ENCODE measurements at places on chromosomes 16 and 17.

GRCh38 chr17:75036643-75037268 lies 10.0 kb downstream of the ATP5PD start:
- DNase-seq: peak; percentile 82

DNA sequence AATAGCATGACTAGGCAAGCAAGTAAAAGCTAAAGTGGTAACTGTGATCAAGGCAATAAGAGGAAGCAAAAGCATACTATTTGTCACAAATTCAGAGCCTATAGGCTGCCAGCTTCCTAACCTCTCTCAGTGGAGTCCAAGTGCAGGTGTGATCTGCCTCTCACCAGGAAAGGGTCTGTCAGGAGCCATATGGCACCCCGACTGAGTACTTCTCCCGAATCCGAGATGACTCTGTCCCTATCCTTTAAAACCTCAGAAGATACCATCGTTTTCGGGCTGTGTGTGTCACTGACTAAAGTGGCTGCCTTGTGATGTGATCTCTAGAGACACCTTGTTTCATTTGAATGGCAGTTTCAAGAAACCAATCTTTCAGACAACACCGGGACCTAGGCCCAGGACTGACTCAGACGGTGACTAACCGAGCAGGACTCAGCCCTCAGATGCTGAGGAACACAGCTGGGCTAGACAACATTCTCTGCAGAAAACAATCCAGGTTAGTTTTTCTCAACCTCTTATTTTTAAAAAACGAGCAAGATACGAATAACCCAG lies 63.6 kb downstream of the SMG6 start:
- DNase-seq: no peak

DNA sequence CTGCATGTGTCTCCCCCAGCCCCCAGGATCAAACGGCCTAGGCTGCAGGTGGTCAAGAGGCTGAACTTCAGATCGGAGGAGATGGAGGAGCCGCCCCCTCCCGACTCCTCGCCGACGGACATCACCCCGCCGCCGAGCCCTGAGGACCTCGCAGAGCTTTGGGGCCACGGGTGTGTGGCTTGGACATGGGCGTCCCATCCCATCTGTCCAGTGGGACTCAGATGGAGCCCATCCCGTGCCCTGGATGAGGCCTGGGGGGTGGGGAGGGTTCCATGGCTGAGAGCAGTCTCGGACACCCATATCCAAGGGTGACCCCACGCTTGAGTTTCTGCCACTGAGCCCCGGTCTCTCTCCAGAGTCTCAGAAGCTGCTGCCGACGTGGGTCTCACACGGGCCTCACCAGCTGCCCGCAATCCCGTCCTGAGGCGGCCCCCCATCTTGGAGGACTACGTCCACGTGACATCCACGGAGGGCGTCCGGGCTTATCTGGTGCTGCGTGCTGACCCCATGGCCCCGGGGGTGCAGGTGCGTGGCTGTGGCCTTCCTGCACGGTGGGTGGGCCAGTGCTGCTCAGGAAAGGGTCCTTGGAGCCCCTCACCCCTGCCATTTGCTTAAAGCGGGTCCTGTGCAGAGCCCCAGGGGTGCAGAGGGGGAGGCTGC lies 901 bp downstream of the CHTF18 start:
- no peak for DNase-seq

DNA sequence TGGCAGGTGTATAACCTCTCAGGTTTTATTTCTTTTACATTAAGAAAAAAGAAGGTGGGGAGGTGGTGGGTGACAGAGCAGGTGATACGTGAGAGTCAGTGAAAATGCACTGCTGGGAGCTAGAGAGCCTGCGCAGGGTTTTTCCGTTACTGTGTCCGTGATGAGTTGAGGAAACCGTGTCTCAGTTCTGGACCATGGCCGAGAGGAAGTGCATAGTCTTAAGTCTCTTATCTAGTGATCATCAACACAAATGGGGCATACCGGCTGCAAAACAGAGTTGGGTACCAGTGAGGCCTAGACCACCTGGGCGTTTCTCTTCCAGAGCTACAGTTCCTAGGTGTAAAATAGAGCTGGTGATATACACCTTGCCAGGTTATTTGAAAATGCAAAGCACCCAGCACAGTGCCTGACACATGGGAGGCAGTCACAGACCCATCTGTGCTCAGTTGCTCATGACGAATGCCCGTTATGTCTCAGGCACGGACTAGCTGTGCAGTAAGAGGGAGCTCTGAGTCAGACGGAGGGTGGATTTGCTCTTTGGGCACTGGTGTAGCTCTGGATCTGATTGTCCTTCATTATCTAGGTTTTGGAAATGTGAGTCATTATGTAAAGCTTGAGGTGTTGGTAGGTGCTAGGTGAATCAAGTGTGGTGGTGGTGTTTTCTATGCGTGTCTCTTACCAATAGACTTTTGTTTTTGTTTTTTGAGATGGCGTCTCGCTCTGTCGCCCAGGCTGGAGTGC lies 60.9 kb downstream of the RPTOR start:
- DNase-seq: peak; percentile 86

GRCh38 chr17:60146206-60146605 lies 3.6 kb upstream of the CA4 start:
- DNase-seq: no peak

- no peak for DNase-seq
Observed at GRCh38 chr17:64016231-64016784, 4.1 kb downstream of the ICAM2 start.

DNA sequence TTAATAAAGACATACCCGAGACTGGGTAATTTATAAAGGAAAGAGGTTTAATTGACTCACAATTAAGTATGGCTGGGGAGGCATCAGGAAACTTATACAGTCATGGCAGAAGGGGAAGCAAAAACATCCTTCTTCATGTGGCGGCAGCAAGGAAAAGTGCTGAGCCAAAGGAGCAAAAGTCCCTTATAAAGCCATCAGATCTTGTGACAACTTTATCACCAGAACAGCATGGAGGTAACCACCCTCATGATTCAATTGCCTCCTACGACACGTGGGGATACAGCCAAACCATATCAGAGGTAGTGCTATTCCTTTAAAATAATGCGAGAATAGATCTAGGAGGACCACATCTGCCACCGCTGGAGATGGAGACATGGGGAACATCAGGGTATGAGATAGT lies 9.0 kb downstream of the C16orf54 start:
- no peak for DNase-seq

DNA sequence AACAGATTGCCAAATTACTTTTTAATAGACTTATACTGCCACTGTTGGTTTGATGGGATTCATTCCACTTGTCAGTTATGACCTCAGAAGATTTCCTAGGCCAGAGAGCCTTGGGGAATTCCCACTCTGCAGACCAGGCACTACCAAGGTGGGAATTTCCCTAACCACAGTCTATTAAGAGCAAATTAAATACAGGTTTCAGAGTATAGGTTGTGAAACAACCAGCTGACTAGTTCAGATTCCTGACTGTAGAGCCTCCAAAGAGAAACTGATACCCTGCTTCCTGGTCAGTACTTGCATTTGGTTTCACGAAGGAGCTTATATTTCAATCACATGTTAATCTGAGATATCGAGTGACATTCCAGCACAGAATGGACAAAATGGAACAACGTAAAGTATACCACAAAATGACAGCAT lies 186.5 kb downstream of the STX8 start:
- no peak for DNase-seq

DNA sequence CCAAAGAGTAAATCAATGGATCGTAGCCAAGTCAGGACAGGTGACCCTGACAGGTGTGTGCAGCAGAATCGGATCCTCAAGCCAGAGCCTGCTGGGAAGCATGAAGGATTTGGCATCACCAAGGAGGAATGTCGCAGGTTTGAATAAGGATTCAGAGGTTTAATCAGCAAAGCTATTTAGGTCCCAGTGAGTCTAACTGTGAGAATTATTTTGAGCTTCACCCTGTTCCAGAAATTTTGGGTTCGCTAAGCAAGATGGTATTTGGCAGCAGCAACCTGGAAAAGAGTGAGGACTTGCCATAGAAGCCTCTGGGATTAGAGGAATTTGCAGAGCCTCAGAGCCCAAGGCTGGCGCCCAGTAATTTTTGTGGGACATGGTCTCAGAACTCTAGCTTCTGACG lies 173.0 kb downstream of the CCDC182 start:
- no peak for DNase-seq

DNA sequence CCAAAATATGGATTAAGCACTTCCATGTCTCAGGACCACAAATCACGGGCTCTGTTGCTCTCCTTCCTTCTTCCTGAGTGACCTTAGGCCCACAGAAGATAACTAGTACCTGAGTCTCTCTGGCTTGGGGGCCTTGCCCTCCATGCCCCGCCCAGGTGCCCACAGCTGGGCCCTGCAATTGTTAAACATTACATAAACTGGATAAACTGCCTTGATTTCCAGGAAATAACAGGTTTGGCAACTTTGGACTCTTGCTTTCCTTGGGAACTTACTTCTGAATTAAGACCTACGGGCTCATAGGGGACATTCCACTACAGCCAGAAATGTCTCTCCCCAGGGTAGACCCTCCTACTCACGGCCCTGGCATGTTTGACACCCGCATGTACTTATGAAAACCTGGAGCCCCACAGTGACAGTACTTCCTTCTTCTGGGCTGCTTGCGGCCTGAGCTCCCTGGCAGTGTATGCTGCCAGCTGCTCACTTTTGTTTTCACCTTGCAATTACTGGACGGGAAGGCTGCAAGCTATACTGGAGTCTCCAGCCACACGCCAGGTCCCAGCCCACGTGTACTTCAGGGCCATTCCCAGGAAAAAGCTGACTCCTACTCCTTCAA lies 2.3 kb upstream of the UBALD2 start:
- no peak for DNase-seq

DNA sequence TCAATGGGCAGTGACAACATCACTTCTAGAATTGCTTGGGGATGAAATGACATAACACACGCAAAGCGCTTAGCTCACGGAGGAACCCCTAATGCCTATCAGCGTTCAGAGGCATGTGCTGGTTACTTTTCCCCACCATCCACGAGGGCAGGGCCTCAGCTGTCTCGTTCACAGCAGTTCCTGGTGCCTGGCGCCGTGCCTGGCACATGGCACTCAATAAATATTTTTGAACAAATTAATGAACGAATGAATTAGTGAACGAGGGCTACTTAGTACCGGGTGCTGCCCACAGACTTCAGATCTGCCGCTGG lies 14.1 kb upstream of the CIBAR2 start:
- no peak for DNase-seq

DNA sequence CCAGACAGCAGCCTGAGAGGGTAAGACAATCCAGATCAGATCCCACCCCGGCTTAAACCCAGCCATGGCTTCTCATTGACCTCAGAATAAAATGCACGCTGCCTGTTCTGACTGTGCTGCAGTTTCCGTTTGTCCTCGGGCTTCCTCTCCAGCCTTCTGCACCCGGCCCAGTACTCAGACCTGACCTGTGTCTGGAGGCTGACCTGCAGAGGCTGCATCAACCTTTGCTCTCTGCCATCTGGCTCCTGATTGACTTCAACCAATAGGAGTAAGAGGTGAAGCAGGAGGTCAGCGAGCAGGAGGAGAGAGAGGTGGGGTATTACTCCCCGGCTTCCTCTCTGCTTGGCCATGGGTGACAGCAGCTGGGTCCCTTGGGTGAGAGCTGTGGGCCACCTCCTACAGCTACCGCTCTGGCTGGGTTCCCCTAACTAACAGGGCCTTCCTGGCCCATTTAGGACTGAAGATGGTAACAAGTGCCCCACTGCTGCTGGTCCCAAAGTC lies 46.7 kb downstream of the C16orf82 start:
- no peak for DNase-seq

DNA sequence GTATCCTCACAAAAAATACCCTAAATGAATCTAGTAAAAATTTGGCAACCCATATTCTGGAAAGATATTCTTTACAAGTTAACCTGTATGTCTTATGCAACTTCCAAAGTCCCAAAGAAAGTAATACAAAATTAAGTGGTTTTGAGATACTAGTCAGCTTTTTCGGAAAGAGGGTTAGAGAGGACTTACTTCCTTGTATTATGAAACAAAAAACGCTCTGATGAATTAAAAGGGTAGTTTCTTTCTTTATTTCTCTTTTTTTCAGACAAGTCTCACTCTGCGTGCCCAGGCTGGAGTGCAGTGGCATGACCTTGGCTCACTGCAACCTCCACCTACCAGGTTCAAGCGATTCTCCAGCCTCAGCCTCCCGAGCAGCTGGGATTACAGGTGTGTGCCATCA lies 51.6 kb downstream of the KANSL1 start:
- no peak for DNase-seq

DNA sequence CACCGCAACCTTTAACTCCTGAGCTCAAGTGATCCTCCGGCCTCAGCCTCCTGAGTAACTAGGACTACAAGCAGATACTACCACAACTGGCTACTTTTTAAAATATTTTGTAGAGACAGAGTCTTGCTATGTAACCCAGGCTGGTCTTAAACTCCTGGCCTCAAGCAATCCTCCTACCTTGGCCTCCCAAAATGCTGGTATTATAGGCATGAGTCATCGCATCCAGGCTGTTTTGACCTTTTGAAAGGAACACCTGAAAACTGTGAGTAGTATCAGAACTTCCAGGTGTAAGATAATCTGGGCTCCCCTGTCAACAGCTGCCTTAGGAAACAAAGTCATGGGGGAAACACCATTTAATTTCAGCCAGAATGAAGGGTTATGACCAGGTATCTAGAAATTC lies 77.5 kb downstream of the CYTH1 start:
- no peak for DNase-seq

DNA sequence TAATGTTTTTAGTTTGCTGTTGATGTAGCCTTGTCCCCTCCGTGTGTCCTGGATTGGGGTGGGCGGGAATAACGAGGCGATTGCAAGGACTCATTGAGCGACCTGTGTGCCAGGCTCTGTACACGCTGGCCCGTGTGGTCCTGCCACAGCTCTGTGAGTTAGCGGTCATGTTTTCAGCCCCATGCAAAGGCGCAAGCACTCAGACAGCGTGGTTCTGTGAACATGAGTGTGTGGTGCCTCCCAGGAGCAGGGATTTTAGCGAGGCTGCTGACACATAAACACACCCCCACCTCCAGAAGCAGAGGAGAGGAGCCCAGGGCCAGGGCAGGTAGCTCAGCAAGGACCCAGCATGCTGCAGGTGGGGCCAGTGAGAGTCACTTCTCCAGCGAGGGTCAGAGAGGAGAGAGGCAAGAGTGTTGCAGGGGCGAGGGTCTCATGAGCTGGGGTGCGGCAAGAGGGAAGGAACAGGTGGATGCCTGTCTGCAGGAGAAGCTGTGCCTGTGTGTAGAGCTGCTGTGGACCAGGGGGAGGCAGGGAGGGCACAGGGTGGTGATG lies 115.3 kb downstream of the OR1D5 start:
- DNase-seq: no peak

Data from RWPE2 (cell line).